ENCODE measurements at places on chromosomes 11 and 22.

GRCh38 chr11:12069066-12069676, 41.2 kb upstream of the MICAL2 start:
- no peak for DNase-seq

DNA sequence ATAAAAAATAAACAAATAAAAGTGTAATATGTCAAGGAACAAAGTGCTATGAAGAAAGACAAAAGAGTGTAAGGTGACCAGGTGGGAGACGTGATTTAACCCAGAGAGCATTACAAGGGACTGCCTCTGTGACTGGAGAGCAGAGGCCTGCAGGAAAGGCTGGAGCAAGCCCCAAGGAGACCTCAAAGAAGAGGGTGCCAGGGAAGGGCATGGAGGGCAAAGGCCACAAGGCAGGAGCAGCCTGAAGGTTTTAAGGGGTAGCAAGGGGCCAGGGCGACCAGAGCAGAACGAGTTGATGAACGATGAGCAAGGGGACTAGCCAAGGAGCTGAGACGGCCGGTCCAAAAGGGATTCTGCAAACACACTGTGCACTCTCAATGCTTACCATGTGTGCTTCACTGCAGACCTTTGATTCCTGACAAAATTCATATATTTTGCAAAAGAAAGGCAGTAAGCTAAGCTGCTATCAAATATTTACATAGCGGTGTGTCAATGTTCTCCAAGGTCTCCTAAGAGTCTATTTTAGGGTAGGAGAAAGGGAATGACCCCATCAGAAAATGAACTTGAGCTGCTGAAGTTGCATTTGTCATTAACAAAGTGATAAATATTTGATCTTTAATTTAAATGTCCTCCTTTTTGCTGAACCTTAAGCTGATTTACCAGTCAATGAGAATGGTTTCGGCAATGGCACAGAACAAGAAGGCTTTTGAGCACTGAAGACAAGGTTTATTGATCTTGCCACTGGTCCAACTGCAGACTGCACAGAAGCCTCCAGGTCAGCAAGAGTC, 50.5 kb downstream of the SMCO4 start:
- no peak for DNase-seq

DNA sequence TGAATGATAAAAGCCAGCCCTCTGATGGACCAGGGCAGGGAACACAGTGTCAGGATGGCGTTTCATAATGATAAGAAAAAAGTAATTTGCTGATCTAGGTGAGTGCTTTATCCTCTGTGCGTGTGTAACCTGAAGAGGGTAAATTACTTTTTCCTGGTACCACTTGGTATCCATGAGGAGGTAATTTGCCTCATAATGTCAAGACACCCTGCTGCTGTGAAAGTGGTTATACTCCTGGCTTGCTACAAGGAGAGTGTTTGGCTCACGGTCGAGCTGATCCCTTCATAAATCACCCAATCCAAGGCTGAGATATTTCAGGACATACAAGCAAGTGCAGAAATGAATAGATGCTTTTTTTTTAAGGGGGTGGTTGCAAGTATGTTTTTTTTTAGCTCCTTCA, 207.2 kb upstream of the PGR start:
- DNase-seq: no peak

GRCh38 chr11:121452609-121453150, at the start of gene SORL1-AS1:
SORL1-AS1 (minus strand) TSS chr11:121452967.
- no peak for DNase-seq

- no peak for DNase-seq
These were observed 35.0 kb downstream of the GRIK4 start for GRCh38 chr11:120546312-120547205.

DNA sequence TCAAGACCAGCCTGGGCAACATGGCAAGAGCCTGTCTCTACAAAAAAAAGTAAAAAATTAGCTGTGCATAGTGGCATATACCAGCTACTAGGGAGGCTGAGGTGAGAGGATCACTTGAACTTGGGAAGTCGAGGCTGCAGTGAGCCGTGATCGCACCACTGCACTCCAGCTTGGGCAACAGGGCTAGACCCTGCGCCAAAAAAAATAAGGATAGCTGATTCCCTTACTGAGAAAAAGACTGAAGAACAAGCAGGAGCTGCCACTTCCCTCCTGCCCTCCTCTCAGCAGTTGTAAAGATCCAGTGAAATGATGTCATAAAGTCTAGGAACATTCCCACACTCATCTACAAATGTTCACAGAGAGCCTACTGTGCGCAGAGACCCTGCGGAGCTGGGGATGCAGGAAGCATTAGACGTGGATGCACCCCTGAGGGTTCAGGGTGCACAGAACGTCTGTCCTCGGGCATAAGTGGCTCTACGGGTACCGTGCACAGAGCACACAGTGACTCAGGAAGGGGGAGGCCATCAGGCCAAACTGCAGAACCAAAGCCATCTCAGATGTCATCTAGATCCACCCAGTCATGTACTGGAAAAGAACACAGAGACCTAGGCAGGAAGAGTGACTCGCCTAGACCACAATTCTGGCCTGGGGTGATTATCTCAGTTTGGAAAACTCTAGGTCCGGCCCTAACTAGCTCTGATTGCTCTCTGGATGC, 11.7 kb downstream of the SEC14L2 start:
- no peak for DNase-seq

- no peak for DNase-seq
These were observed 2082.7 kb upstream of the RAG2 start for GRCh38 chr11:38680746-38681145.

GRCh38 chr22:25492841-25493734, 71.4 kb upstream of the GRK3 start:
- no peak for DNase-seq

DNA sequence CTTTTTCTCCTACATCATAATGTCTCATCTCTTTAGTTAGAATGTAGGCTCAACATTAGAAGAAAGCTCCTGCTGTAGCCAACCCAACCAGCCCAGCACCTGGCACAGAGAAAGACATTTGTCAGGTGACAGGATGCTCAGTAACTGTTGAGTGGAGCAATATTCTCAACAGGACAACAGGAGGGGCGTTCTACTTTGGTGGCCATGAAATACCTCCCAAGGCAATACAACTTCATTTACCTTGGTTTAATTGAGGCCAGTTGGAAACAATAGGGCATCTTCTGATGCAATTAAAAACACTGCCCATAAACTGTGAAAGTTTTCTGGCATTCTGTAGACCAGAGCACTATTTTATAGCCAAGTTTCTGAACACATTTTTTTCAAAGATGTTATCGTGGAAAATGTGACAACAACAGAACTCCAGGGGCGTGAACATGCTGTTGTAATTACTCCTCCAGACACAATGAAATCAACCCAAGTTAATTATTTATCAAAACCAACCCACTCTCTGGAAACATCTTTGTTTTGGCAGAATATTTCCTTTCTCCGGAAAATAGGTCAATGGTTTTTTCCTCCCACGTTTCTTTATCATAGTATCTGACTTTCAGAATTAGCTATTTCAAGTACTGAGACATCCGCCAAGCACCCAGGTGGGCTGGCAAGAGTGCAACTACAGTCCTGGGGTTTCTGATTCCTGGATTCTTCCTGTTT, 538.1 kb downstream of the SOX6 start:
- no peak for DNase-seq

DNA sequence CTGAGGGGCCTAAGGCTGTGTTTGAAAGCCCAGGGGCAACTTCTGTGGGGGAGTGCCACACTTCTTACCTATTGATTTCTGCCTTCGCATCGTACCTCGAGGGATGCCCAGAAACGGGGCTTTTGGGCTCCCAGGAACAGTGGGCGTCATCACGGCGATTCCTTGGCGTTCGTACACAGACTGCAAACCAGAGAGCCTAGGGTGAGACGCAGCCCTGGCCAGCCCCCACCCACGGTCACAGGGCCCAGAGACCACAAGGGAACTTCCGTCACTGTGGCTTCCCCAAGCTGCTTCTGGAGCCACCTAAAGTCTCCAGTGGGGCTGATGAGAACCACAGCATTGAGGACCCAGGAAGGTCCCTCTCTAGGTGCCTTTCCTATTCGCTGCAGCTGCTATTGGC, 91.9 kb downstream of the CTTN start:
- no peak for DNase-seq

GRCh38 chr11:35488117-35488516, 37.3 kb downstream of the PAMR1 start:
- DNase-seq: no peak

DNA sequence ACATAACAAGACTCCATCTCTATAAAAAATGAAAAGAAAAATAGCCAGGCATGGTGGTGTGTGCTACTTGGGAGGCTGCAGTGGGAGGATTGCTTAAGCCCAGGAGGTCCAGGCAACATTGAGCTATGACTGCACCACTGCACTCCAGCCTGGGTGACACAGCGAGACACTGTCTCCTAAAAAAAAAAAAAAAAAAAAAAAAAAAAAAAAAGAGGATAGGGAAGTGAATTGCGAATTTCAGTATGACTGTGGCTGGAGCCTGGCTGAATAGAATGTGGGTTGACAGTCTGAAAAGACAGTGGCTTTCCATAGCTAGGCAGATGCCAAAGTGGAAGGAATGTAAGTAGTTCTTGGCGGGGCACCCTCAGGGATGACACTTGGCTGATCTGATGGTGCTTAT, 6.4 kb upstream of the LDHAL6A start:
- DNase-seq: no peak

- no peak for DNase-seq
These were observed 1021.4 kb upstream of the TENM4 start for GRCh38 chr11:80462211-80462610.

DNA sequence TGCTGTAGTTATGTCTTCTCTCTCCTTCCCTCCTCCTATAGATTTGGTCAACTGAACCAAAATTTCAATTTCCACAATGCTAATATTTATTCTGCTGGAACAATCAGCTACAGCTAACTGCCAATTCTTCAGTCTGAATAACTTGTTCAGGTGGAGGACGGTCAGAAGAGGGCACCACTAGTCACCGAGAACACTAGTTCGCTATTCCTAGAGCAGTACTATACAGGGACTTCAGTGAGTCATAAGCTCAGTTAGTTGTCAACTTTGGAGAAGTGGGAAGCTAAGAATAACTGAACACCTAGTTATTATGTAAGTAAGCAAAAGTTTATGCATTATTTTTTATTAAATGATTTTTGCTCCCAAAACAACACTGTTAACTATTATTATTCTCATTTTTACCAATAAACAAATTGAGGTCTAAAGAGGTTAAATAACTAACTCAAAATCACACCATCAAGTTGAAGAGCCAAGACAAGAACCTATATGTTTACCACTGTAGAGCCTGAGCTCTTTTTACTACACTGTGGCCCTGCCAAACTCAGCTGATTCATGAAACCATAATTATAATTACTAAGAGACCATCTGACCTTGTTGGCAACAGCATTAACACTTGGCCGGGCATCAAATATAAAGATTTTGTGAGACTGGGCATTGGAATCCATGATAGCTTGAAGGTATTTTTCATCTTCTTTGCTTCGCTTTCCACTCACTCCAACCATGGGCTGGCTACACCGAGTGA, 59.0 kb downstream of the CEP57 start:
- DNase-seq: peak; percentile 7

DNA sequence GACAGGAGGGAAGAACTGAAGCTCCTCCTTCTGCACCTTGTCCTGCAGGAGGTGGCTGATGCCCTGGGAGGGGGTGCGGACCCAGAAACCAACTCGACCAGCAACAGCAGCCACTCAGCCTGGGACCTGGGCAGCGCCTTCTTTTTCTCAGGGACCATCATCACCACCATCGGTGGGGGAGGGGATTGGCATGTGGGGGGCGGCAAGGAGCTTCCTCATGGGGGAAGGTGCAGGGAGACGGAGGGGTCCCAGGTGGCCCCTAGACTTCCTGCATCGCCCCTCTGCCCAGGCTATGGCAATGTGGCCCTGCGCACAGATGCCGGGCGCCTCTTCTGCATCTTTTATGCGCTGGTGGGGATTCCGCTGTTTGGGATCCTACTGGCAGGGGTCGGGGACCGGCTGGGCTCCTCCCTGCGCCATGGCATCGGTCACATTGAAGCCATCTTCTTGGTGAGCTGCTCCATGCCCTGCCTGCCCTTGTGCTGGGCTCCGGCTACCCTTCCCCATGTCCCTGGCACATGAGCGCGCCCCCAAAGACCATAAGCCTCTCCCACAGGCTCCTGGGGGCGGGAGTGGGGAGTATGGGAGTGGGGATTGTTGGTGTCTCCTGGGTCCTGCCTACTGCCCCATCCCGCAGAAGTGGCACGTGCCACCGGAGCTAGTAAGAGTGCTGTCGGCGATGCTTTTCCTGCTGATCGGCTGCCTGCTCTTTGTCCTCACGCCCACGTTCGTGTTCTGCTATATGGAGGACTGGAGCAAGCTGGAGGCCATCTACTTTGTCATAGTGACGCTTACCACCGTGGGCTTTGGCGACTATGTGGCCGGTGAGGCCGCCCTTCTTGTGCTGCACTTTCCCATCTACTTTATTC, 3.1 kb upstream of the CATSPERZ start:
- no peak for DNase-seq

DNA sequence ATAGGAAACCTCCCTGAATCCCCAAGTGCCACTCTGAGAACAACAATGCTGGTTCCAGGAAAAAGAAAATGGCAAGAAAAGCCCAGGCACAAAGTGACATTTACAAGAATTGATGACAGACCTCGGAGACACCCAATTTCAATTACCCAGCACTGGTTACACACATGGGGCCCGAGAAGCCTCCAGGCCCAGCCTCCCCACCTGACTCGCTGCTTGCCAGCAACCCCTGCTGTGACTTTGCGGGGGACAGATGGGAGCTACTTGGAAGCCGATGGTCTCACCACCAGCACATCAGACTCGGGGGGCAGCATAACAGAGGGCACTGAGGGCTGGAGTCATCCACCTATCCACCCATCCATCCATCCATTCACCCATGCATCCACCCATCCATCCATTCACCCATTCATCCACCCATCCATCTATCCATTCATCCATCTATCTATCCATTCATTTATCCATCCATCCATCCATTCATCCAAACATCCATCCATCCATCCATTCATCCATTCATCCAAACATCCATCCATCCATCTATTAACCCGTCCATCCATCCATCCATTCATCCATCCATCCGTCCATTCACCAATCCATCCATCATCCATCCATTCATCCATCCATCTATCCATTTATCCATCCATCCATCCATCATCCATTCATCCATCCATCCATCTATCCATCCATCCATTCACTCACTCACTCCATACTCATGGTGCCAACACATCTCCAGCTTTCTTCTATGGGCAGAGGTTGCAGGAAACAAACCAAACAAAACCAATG, 567.6 kb downstream of the BRD1 start:
- no peak for DNase-seq

- DNase-seq: no peak
These were observed 576 bp downstream of the TMEM258 start for GRCh38 chr11:61791737-61792309.

Measured in activated T-cell treated with anti-CD3 and anti-CD28 coated beads for 24 hours (primary cell).